ENCODE measurements at places on chromosomes 6 and 20. TPM values are rescaled to one million over a fixed set of nuclear protein-coding genes. Genes with fewer than 3 reads are reported as not detected.

The MAS1L gene
- not detected for total RNA-seq

The CMTR1 gene
- total RNA-seq = 29.9 TPM

The GCNT2 gene
- total RNA-seq = 10.1 TPM

The APOM gene
- 3.0 TPM for total RNA-seq
